ENCODE measurements at places on chromosomes 12 and 14.

DNA sequence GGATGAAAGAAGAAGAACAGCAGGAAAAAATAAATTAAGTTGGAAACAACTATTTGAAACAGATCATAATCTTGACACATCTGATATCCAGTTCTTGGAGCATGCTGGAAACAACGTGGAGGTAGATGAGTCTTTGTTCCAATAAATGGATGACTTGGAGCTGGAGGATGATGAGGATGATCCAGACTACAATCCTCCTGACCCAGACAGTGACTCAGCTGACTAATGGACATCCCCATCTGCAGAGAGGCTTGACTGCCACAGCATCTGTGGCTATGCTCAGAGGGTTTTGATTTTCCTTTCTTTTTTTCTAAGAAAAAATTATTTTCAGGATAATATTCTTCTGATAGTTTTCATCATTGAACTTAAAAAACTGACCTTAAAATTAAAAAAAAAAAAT lies 6.2 kb upstream of the ZDHHC17 start:
- DNase-seq: no peak

- DNase-seq: no peak
These were observed 12.6 kb downstream of the RXYLT1 start for GRCh38 chr12:63792338-63792737.

- no peak for DNase-seq
These were observed 71.7 kb downstream of the DNAH10 start for GRCh38 chr12:123833830-123834229.

- DNase-seq: no peak
These were observed 151.7 kb upstream of the DDHD1 start for GRCh38 chr14:53304726-53305381.

- DNase-seq: peak; percentile 4
These were observed 851 bp downstream of the YLPM1 start for GRCh38 chr14:74763803-74764531.

GRCh38 chr14:52349731-52350130 lies 35.6 kb downstream of the PTGER2 start:
- no peak for DNase-seq

GRCh38 chr12:117485984-117486839 lies 124.8 kb upstream of the NOS1 start:
- no peak for DNase-seq

- DNase-seq: no peak
These were observed 19.2 kb upstream of the CORO1C start for GRCh38 chr12:108750526-108750925.

- no peak for DNase-seq
These were observed 36.2 kb upstream of the ATP2A2 start for GRCh38 chr12:110244829-110245228.

GRCh38 chr14:104976198-104977007 lies 1.8 kb downstream of the AHNAK2 start:
- peak; percentile 88 for DNase-seq

DNA sequence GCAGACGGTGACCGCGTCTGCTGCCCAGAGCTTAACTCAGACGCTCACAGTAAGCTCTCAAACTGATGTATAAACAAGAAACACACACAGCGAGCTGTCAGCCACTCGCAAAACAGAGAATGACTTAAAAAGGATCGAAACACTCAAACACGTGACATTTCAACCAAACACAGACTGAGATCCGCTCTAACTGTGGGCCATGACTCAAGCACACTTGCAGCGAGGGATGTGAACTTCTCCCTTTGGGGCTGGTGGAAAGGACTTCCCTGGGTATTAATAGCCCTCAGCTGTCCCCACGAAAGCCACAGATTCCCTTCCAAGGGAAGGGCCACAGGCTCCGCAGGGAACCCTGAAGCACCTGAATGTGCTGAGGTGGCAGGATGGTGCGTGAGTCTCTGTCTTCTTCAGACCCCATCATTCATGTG lies 29.1 kb downstream of the CCDC88C start:
- peak; percentile 42 for DNase-seq

DNA sequence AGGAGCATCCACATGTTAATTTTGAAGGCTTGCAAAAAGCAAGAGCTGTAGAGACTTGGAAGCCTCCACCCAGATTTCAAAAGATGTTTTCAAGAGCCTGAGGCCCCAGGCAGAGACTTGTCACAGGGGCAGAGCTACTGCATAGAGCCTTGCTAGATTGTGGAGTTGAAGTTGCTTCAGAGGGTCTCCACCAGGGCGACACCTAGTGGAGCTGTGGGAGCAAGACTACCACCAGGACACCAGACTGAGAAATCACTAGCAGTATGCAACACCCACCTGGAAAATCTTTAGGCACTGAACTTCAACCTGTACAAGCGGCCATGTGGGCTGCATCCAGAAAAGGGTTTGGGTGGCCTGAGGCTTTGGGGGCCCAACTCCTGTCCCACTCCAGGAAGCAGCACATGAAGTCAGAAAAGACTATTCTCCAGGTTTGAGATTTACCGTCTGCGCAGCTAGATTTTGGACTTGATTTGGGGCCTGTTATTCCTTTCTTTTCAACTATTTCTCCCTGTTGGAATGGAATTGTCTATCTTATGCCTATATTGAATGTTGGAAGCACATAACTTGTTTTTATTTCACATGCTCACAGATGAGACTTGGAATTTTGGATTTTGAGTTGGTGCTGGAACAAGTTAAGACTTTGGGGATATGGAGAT lies 508.6 kb downstream of the FLRT2 start:
- peak; percentile 13 for DNase-seq

DNA sequence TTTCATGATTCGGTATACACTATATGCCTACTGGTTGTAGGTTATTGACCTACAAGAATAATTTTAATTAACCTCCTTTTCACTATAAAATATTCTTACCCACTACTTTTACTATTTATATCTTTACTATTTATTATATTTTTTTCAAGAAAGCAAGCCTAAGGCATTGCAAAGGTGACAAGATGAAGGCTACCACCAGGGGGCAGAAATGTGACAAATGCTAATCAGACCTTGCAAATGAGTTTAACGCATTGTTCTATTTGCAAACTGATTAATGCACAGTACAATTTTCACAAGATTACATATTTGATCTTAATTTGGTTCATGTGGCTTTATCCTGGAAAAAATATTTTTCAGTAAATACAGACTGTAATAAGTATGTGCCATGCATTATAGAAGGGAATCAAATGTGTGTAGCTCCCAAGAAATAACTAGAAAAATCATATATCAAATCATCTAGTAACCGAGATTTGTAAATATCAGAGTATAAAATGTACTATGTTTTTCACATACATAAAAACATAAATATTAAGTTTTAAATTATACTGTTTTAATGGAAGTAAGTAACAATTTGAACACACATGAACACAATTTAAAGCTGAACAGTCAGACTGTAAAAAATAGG lies 107.0 kb downstream of the ADAMTS20 start:
- peak; percentile 35 for DNase-seq

- DNase-seq: no peak
These were observed 435.0 kb downstream of the GXYLT1 start for GRCh38 chr12:41709463-41710285.

DNA sequence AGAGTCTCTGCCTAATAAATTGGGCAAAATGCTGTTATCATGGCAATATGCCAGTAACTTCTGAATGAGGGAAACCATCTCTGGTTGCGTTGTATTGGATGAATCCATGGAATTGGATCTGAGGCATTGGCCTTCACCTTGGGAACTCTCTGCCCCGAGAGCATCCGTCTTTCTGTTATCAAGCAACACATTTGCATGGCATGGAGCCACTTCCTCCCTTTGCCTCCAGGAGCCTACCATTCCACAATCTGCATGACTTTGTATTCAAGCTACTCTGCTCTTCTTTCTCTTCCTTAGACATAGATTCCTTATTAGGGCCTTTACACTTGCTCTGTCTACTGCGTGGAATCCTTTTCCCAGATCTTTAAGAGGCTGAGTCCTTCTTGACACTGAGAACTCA lies 57.2 kb downstream of the RIC8B start:
- DNase-seq: no peak

DNA sequence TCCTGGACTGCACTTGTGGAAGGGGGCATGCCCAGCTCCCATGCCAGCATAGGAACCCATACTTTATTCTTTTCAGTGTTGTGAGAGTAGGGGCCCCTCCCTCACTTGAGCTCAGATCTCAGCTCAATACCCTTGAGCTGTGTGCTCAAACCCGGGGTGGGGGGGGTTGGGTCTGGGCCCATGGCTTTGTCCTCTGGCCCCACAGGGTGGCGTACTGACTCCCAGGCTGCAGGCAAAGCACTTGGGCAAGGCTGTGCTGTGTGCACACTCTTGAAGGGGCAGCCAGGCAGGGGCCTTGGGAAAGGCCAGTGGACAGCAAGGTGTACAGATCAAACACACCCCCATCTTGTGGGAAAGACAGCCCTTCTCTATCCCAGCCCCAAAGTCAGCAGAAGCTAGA lies 81.8 kb downstream of the WIF1 start:
- DNase-seq: no peak

- no peak for DNase-seq
These were observed 118.4 kb upstream of the FZD10 start for GRCh38 chr12:130043685-130044406.

- DNase-seq: no peak
These were observed 155.3 kb upstream of the FSCB start for GRCh38 chr14:44662250-44662891.

DNA sequence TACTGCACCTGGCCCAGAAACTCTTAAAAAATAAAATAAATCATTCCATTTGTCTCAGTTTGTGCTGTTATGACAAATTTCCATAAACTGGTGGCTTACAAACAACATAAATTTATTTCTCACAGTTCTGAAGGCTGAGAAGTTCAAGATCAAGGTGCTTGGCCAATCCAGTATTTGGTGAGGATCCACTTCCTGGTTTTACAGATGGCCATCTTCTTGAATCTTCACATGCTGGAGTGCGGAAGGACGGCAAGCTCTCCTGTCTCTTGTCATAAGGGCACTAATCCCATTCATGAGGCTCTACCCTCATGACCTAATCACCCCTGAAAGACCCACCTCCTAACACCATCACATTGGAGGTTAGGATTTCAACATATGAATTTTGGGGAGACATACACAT lies 29.9 kb upstream of the MYBPC1 start:
- DNase-seq: no peak

GRCh38 chr14:27660683-27661082 lies 1062.8 kb upstream of the NOVA1 start:
- DNase-seq: no peak

DNA sequence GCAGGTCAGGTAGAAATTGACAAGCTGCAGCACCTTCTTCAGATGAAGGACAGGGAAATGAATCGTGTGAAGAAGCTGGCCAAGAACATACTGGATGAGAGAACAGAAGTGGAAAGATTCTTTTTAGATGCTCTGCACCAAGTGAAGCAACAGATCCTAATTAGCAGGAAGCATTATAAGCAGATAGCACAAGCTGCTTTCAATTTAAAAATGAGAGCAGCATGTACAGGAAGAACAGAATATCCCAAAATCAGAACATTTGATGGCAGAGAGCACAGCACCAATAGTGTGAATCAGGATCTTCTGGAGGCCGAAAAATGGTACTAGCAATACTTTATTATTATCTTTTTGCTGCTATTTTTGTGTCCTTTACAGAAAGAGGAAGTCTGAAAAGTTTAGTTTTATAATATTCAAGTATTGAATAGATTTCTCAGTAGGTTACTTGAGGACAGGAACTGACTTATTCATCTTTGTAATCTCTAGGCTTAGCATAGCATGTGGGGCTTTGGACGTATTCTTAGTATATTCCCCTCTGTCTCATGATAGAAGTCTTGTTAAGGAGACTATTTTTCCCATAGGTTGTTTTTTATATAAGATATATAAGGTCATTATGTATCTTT lies 30.8 kb downstream of the BBOF1 start:
- no peak for DNase-seq

DNA sequence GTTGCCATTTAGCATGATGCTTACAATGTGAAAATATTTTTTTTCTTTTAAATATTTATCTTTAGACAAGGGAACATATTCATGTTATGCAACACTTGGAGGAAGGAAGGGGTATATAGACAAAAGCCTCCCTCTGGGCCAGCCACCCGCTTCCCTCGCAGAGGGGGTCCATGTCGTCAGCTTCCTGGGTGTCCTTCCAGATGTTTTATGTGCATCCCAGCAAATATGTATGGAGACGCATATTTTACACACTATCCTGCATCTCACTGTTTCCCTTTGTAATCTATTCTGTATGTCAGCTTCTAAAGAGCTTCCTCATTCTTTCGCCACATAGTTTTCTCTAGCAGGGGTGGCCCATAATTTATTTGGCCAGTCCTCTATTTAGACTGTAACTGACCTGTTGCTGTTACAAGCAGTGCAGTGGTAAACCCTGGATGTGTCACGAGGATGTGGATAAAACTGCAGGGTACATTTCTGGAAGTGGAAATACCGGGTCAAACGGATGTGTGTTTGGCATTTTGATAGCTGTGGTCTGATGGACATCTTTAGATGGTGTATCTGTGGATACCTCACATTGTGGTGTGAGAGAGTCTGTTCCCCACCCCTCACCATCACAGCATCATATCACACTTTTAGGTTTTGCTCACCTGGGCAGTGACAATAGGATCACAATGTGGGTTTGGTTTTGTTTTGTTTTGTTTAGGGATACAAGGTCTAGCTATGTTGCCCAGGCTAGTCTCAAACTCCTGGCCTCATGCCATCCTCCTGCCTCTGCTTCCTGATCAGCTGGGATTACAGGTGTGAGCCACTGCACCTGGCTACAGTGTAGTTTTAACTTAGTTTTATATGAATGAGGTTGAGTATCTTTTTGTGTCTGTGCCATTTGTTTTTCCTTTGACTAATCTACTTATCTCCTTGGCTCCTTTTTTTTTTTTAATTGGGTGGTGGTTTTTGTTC lies 31.6 kb downstream of the FAM222A start:
- no peak for DNase-seq

- DNase-seq: no peak
These were observed 565 bp downstream of the CEP83 start for GRCh38 chr12:94458877-94459727.

DNA sequence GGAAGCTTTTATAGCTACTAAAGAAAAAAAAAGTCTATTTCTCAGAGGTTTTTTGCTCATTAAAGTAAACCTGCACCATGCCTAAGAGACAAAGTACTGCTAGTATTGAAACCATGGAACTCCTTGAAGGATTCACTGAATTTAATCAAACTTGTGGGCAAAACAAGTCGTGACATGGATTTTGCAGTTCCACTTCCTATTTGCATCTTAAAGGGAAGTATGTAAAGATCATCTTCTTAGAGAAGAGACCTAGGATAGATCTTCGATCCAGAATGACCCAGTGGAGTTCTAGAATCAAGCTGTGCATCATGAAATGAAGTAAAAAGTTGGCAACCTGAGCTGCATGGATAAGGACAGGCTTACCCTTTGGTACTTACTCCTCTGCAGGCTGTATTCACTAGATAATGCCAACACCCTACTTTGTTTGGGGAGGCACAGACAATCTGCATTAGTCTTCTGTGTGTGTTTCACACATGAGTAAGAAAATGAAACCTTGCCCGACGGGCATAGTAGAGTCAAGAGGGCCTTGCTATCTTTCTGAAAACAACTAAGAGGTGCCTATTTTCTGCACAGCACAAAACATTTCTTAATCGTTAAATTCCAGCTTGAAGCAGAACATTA lies 1.9 kb downstream of the GNG2 start:
- peak; percentile 26 for DNase-seq

DNA sequence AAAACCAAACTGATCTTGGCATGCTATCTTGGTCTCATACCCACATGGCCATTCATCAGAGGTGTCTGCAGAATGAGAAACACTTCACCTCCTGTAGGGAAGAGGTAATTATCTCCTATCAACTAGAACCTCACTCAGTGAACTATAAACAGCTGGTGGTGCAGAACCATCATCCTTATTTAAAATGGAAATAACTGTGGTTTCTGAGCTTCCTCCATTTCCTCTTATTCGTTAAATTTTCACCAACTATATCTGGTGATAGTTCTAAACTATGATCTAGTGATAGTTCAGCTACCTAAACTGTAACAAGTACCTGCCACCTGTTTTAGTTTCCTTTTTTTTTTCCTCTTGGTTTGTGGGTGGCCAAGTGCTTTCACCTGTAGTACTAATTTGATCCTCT lies 218.5 kb downstream of the FUT8 start:
- DNase-seq: no peak
